Daoy (cell line): ENCODE measurements at places on chromosomes 3 and 15. TPM values are rescaled to one million over a fixed set of nuclear protein-coding genes. Genes with fewer than 3 reads are reported as not detected.

DNA sequence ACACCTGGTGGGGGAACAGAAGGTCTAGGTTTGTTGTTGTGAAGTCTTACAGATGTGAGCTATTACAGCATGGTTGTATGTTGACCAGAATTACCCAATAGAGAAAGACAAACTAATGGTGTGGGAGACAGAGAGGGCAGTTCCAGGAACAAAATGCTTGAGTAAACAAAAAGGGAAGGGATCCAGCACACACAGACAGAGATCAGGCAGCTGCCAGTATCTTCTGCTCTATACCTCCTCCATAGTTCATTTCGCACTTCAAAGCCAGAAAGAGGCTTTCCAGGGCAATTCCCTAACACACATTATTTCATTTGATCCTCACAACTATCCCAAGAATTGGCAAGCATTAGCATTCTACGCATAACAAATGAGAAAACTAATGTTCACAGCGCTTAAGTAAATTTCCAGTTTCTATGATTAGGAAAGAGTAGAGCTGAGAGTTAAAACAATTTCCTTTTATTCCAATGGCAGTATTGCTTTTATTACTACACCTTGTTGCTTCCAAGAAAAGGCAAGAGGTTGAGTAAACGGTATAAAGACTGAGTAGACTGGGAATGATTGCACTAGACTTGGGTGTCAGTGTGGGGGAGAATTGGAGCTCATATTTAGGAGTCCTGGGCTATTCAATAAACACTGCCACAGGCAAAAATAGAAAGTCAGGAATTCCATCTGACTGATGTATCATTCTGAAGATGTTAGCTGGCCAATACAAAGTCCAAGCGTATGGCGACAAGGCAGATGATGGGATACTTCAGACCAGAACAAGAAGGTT is 39.7 kb upstream of the ZNF280D start:
- DNase-seq, result no peak

DNA sequence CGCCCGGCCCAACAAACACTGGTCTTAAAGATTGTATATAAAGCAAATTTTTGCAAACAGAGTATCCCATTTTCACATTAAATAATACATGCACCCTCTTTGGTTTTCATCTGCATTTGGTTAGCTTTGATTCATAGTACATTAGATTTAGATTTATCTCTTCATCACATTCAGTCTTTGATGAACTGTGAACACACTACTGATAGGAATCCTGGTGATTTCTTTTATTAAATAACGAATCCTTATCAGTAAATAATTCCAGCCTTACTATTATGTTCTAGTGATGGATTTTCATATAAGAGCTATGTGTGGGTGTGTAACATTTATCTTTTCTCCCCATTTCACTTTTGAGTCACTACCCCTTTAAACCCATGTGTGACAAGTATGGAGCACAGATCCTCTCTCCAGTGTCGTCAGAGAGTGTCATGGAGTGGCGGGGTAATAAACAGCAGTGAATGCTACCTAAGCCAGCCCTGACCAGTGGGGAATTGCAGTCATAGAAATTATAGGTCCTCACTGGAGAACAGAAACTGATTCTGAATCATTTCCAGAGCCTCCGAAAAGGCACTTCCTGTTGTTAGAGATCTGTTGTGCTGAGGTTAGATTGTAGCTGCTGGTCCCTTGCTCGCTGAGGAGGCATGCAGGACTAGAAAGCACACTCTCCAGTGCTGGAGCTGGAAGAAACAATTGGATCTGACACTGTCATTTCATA is 22.0 kb downstream of the SLC7A14 start:
- peak; percentile 29 for DNase-seq

GRCh38 chr3:165835431-165835830 is 1.8 kb downstream of the BCHE start:
- no peak for DNase-seq

DNA sequence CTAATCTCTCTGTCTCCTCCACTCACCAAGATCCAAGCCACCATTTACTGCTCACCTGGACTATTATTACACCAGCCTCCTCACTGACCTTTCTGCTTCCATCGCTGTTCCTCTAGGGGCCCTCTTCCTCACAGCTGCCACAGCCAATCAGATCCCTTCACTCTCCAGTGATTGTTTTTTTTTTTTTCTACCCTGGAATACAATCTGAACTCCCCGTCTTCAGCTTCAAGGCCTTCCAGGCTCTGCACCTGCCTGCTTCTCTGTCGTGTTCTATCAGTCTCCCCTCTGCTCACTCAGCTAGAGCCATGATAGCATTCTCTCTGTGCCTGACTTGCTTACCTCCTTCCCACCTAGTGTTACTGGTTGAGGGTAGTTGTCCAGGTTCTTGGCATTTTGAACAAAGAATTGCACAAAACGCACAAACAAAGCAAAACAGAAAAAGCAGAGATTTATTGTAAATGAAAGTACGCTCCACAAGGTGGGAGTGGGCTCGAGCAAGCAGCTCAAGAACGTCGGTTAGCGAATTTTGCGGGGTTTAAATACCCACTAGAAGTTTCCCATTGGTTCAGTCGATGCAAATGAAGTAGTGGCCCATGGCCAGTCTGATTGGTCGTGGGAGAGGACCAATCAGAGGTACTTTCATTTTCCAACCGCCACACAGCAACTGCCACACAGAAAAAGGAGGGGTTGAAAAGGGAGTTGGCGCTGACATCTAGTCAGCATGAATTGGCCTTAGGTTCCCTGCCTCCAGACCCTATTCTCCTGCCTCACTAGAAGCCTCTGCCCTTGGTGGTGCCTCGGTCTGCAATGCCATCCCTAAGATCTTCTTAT is 188.9 kb downstream of the TLE3 start:
- DNase-seq, result no peak

DNA sequence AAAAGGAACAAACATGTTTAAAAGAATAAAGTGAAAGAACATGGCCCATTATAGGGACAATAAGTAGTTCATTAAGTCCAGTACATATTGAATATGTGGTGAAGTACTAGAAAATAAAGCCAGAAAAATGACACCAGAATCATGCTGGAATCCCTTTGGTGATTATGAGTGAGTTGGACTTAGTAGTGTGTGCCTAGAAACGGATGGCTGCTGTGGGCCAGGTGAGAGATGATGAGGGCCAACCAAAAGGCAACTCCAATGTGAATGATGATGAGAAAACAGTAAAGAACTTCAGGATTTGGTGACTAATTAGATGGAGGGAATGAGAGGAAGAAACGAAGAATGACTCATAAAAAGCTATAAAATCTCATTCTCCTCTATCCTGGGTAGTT is 3.3 kb downstream of the CRYGS start:
- DNase-seq, result no peak

DNA sequence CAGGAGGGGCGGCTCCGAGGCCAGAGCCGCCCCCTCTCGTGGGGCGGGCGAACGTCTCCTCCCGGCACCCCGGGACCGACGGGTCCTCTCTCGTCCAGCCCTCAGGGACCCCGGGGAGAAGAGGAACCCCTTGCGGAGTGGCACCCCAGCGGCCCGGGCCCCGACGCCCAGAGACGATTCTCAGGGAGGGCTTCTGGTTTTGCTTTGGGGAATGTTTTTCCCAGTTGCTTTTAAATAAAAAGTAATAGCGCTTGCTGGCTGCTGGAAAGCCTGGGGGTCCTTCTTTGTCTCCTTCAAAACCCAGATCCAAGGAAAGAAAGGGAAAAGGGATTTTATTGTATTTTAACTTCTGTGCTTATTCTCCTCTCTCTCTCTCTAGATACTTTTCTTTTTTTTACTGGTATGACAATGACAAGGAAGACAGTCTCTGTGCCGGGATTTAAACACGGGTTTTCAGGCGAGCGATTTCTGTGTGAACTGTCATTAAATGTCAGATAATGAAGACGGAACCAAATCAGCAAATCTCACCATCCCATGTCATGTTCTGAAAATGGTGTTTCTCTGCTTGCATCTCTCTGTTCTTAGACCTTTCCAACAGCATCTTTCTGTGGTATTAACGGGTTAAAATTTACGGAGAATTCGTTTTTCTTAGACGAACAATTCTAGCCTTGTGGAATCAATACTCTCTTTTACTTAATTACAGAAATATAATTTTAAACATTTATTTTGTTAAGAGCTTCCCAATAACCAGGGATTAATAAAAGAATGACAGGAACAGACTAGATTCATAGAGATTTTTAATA is 530 bp upstream of the PCOLCE2 start:
- no peak for DNase-seq

DNA sequence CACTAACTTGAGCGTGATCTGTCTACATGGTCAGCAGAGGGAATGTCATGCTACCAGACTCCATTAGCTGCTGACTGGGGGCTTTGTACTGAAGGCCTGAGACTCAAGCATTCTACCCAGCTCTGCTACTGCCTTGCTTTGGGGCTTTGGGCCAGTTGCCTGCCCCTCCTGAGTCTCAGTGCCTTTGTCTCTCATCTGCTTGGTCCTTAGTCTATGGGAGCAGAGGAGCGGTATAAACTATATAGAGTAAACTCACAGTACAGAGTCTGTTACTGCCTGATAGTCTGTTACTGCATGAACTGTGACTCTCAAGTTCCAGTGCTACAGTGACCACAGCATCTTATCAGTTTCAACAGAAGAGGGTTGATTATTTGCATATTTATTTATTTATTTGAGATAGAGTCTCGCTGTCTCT is 38.5 kb upstream of the C15orf39 start:
- no peak for DNase-seq

- no peak for DNase-seq
Measured at GRCh38 chr3:64360280-64360679, 135.0 kb upstream of the PRICKLE2 start.

- peak; percentile 91 for DNase-seq
Measured at GRCh38 chr3:158167737-158168557, 58.1 kb downstream of the RSRC1 start.

GRCh38 chr3:187000711-187001151 is 70.4 kb downstream of the ST6GAL1 start:
- DNase-seq, result no peak

DNA sequence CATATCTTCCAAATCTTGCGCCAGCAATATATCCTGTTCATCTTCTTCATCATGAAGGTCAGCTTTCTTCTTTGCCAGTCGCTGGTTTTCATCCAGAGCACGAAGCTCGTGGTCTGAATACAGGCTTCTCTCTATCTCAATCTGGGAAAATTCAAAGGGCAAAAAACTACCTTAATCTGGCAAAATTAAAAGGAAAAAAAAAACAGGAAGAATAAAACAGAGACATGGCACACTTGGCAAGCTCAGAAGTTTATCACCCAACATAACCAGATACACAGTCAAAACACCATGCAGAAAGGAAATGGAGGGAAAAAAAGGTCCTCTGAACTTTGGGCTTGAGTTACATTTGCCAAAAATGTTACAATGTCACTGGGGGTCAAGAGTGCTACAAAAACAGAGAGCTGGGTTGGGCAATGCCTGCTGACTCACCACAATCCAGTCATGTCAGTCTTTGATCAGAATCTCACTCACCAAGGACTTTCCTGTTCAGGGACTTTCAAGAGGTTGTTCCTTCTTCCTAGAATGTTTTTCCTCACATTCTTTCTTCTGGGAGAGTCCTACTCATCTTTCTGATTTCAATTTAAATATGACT is 1.5 kb downstream of the MRPL46 start:
- DNase-seq, result peak; percentile 14

DNA sequence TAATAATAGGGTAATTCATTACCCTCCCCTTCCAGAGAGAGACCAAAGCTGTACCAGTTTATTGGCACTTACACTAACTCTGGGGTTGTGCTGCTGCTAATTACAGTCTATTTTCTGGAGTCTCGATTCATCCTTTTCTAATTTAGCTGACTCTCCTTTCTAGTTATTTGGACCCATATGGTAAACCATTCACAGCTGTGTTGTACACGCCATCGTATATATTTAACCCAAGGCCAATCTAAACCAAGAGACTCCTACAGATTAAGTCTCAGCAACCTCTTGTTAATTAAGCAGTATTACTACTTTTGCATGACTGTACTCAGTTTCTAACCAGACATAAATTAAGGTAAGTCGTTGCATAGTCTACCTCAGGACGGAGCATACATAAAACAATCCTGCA is 22.5 kb downstream of the ANXA2 start:
- DNase-seq, result peak; percentile 9

The ZMAT3 gene
- 2.7 and 4.3 TPM in 2 replicates for total RNA-seq

GRCh38 chr15:41851167-41851523 is 12.5 kb downstream of the PLA2G4B start:
- DNase-seq, result no peak

- DNase-seq, result no peak
Measured at GRCh38 chr3:4936982-4937614, 42.1 kb upstream of the BHLHE40 start.

GRCh38 chr3:161038725-161039124 is 66.4 kb downstream of the B3GALNT1 start:
- peak; percentile 40 for DNase-seq

The IQCF5 gene
- total RNA-seq, result not detected in 2 replicates

- DNase-seq, result no peak
Measured at GRCh38 chr3:36211652-36211999, 168.7 kb upstream of the STAC start.

The EHHADH gene
- 7.4 and 8.6 TPM in 2 replicates for total RNA-seq

The C3orf85 gene
- not detected in 2 replicates for total RNA-seq

- DNase-seq, result peak; percentile 83
Measured at GRCh38 chr15:58369261-58369701, 62.5 kb upstream of the LIPC start.

GRCh38 chr3:149273096-149273751 is 51.6 kb upstream of the CP start:
- peak; percentile 83 for DNase-seq

The C3orf49 gene
- total RNA-seq, result not detected in 2 replicates

The GPR149 gene
- total RNA-seq, result not detected in 2 replicates

The RPL14 gene
- total RNA-seq, result 374 and 444 TPM in 2 replicates

The GOLGA6L7 gene
- not detected in 2 replicates for total RNA-seq

DNA sequence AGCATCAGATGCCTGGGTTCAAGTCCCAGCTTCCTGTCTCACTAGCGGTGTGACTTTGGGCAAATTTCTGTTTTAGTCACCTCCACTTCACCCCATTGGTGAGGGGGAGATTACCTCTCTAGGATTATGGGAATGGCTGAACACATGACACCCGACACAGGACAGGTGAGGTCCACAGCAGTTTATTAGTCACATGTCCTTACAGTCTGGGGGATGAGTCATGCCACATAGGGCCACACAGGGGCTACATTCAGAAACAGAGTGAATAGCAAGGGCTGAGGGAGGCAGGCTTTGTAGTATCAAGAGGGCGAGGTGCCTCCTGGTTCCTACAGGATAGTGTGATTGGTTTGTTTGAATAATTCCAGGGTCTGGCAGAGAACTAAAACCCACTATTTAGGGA is 15.2 kb upstream of the ITGA11 start:
- DNase-seq, result no peak

- DNase-seq, result no peak
Measured at GRCh38 chr3:145719114-145719513, 441.9 kb downstream of the PLOD2 start.

DNA sequence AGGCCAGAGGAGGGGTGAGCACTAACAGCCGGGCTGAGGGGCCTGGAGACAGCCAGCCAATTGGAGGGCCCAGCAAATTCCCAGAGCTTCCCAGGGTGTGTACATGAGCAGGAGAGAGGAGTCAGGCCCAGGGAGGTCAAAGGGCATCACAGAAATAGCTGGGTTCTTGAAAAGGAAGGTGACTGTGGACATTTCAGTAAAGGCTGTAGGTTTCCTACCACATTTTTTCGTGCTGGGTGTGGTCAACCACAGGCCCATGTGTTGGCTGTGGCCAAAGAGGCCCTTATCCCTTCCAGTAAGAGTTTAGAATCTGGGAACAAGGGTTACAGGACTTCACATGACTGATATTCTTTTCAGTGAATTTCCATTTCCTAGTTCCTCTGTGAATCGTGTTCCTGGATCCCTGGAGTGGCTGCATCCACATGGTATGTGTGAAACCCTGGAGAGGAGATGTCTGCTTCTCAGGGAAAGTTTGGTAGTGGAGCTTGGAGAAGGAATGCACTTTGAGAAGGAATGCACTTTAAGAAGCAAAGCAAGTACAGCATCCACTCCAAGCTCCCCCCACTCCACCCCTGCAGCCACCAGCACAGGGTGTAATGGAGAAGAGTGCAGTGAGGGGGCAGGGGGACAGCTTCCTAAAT is 73.2 kb upstream of the HEG1 start:
- DNase-seq, result peak; percentile 75

The PYGO1 gene
- total RNA-seq, result 3.8 and 9.8 TPM in 2 replicates
